Stimulated activated CD4-positive, alpha-beta T cell treated with anti-CD3 and anti-CD28 coated beads, TNF-alpha, amount 100 ng/mL, for 4 hours (primary cell): ENCODE measurements at places on chromosomes 5 and 9.

- no peak for DNase-seq
Observed at GRCh38 chr5:14296533-14297331, 153.6 kb downstream of the TRIO start.

- no peak for DNase-seq
Observed at GRCh38 chr5:114924769-114925168, 244.9 kb downstream of the TRIM36 start.

GRCh38 chr5:139740138-139740991 is 55.2 kb upstream of the PSD2 start:
- DNase-seq: no peak

- no peak for DNase-seq
Observed at GRCh38 chr9:33340186-33340585, 49.9 kb downstream of the NFX1 start.

DNA sequence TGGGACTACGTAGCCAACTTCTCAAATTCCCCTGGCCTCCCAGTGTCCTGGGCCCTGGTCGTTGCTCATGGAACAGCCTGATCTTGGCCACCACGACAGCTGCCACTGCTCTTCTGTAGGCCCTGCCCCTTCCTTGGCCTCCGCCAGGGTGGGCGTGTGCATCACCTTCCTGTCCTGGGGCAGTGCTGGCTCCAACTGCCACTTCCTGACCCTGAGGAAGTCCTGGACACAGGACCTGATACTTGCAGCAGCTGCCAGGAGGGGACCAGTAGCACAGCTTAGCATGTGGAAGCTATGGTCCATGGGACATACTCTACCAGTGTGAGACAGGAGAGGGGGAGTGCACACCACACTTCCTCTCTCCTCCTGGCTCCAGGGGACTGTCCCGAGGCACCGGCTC is 145.2 kb downstream of the TENT4A start:
- DNase-seq: no peak

DNA sequence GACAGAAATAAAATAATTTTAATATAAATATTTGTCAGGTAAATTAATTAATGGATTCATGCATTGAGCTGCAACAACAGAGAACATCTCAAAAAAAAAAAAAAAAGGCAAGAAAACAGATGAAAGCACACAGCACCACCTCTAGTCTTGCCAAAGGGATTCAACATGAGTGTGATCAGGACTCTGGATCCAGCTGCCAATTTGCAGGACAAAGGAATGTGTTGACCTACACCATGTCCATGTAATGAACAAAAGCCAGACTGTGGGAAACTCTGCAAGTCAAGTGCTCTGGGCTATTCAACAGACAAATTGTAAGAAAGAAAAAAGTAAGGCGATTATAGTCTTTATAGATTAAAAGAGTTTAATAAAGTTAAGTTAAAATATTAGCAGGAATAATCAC is 769.3 kb downstream of the TLR4 start:
- DNase-seq: no peak

DNA sequence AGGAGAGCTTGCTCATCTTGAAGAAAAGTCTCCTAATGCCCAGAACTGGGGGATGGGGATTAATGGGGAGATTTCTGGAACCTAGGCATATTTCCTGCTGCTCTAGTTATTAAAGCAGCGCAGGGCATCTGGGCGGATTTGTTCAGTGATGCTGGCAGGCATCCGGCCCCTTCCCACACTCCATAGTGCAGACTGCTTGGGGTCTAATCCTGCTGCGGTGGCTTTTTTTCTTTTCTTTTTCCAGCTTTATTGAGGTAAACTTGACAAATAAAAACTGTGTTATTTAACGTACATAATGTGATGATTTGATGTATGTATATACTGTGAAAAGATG is 30.7 kb downstream of the PPARGC1B start:
- DNase-seq: no peak

DNA sequence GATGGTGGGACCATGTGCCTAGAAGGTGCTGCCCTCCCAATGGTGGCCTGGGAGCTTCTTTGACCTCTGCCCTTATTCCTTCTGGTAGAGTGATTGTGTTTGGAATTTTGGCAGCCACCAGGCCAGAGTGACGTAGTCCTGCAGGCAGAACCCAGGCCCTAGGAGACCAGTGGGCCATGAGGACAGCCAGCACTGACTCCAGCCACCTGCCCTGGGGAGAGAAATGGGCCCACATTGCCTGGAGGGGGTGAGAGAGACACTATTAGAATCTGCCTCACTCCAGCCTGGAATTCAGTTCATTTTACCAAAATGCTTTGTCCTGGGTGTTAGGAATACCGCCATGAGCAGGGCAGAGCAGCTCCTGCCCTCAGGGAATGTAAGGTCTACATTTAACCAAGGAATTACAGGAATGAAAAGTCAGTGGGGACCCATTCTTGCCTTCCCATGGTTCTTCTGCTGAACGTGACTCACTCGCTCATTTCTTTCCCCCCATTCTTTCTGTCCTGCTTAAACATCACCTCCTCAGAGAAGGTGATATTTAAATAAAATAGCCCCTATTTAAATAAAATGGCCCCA is 5.5 kb upstream of the COL27A1 start:
- DNase-seq: no peak

DNA sequence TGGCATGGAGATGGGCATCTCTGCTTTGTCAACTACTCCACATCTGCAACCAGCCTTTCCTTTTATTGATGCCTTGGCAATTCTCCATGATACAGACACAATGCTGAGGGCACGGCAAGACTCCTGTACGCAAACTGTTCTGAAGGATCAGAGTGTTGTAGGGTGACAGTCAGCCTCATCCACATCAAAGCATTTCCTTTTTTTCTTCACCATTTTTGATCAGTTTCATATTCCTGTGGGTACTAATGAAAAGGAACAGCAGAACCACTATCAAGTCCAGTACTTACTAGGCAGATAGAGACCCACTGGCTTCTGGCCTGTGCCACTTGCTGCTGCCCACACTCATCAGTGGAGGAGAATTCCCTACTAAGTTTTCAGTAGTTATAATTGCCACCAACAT is 181.6 kb downstream of the PALM2AKAP2 start:
- DNase-seq: no peak

GRCh38 chr9:95644377-95644776 is 127.6 kb upstream of the PTCH1 start:
- no peak for DNase-seq

GRCh38 chr5:58071566-58071965 is 388.3 kb downstream of the PLK2 start:
- DNase-seq: no peak

DNA sequence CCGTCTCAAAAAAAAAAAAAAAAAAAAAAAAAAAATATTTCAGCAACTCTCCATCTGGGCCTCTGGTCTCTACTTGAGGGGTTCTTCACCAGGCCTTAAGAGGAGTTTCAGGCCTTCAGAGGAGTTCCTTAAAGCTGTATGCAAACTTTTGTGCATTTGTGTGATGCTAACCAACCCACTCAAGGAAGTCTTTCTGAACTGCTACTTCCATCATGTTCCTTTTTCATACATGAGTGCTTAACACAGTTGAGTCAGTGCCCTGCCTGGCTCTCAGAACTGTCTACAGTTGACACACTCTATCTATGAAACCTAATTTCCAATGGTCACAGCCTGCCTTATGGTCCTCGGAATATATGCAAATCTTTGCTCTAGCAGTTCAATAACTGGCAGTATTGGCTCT is 146.5 kb downstream of the MEF2C start:
- DNase-seq: no peak

- DNase-seq: no peak
Observed at GRCh38 chr9:6426117-6426516, 13.1 kb downstream of the UHRF2 start.

DNA sequence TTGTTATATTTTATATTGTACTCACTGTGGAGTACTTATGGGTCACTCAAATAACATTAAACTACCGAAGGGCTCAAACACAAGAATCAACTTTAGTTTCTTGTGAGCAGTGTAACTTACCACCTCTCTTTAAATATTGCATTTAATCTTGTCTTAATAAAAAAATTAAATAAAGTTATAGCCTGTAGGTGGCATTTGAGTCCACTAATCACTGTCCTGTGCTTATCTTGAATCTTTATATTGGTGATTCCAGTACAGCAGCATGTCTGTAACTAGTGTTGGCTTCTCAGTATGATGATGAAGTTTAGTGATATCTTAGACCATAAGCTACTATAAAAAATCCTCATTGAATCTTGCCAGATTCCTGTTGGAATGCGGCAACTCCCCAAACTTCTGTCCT is 313.8 kb downstream of the FAM170A start:
- DNase-seq: no peak

- DNase-seq: no peak
Observed at GRCh38 chr5:135930029-135930948, 24.5 kb downstream of the LECT2 start.

DNA sequence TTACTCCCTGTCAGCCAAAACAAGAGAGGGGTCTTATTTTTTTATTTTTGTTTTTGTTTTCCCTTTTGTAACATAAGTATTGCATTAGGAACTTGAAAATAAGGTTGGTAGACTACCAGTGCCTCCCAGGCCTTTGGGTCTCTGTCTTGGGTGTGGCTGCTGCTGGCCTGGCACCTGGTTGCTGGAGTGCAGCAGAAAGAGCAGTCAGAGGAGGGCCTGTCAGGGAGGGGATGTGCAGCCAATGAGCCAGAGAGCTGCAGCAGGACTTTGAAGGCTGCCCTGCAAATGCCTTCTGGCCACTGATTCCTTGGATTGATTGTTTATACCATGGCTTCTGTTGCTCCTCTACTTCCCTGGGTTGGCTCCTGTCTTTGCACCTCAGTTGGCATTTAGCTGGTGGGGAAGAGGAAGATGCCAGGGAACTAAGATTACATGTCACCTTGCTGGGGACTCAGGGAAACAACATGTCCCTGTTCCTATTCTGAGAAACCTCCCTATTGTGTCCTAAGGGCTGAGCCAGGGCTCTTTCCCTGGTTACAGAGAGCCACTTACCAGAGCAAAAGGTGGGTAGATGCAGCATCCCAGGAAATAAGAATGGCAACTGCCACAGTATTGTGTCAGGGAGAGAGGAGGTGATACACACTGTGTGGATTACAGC is 66.6 kb downstream of the ANGPTL2 start:
- no peak for DNase-seq

DNA sequence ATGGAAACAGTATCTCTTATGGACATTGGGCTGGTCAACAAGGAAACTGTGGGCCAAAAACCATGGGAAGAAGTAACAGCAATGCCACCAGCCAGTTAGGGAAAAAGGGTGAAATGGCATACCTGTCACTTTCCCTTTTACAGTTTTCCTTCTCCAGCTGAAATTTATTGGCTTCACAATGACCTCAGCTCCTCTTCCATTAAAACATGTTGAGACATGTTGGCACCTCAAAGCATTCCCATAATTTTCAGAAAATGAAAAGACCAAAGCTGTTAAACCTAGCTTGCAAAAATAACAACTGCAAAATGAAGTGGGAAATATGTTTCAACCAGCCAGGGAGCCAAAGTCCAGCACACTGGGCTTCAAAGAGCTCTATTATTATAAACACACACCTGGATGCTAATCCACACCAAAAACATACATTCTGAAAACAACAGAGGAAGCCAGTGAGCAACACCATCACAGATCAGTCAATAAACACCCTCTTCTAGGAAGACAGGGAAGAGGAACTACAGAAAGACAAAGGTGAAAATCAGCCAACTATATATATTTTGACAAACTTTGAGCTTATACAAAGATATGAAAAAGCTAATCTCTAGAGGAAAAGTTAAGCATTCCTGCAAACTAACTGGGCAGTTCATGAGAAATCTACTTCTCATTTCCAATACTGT is 78.4 kb upstream of the PTGER4 start:
- DNase-seq: no peak

DNA sequence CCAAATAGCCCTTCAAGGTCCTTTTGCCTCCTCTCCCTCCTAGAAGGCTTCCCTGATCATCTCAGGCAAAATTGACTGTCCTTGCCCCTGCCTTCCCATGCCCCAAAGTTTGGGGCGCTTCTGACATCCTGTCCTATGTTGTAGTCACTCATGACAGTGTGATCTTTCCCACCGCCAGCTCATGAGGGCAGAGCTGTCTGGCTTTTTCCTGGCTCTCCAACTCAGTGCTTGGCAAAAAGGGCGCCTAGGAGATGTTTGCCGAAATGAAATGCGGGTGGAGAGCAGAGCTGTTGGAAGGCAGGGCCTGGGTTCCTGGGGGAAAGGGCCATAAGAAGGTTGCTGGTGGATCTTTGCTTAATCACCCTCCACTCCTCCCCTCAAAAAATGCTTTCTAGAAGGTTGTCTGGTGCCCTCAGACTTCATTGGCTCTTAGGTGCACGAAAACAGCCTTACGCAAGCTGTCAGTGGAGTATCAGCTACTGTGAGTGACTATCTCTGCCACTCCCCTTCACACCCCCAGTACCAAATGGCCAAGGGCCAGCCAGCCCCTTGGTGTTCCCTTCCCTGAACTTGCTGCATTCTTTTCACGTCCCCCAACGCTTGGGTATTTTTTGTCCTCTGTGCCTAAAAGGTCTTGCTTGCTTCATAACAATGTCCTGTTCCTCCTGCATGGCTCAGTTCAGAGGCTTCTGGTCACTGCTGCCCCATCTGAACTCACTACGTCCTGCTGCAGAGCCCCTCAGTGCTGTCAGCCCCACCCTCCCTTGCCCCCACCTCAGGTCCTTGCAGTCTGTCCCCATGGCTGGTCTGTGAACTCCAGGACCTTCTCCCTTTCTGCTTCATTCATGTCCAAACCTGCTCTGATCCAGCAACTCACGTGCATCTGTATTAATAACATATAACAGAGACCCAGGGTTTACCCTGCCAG is 2.6 kb upstream of the SLC25A51 start:
- DNase-seq: no peak

DNA sequence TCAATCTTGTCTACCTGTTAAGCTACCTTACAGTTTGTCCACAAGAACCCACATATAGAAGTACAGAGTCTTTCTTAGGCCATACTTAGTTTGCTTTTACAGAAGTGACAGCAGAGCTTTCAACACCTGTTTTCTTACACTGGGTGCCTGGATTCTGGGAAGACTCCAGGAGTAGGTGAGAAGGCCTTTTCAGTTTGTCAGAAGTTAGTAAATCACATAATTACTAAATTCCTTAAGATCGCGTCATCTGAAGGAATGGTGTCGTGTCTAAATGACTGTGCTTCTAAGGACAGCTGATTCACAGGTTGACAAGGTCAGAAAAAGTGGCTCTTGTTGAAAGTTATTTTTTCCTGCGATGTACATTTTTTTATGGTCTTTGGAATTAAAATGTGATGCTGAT is 97.0 kb upstream of the FAM120A start:
- no peak for DNase-seq

DNA sequence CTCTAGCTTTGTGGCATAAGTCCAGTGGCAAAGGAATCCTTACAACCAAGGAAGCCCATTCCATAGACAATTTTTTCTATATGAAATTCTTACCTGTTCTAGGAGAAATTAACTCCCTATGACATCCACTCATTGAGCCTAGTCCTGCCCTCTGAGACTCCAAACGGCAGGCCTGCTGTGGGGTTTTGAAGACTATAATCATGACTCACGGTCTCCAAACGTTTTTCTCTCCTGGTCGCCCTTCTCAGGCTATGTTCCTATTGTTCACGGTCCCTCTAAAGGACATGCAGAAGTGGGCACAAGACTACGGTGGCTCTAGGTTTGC is 611 bp downstream of the EXOSC3 start:
- no peak for DNase-seq

DNA sequence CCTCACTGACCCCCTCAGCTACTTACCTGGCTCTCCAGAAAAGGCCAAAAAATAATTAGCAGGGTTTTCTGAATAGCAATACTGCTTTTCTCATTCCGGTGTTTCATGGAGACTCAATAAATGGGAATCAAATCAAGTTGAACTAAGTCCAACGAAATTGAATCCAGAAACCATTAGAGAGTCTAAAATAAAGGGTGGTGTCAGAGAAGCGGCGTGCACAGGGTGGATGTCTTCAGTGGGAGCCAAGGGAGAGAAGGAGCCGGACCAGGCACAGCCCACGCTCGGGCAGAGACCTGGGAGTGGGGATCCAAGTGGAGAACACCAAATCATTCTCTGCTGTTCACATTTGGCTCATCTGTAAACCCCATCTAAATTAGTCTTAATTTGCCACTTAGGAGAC is 40.2 kb upstream of the WWC1 start:
- DNase-seq: no peak
